CD4-positive, alpha-beta T cell treated with Interleukin-17A for 1 hour (primary cell): ENCODE measurements at places on chromosomes 13 and 19.

DNA sequence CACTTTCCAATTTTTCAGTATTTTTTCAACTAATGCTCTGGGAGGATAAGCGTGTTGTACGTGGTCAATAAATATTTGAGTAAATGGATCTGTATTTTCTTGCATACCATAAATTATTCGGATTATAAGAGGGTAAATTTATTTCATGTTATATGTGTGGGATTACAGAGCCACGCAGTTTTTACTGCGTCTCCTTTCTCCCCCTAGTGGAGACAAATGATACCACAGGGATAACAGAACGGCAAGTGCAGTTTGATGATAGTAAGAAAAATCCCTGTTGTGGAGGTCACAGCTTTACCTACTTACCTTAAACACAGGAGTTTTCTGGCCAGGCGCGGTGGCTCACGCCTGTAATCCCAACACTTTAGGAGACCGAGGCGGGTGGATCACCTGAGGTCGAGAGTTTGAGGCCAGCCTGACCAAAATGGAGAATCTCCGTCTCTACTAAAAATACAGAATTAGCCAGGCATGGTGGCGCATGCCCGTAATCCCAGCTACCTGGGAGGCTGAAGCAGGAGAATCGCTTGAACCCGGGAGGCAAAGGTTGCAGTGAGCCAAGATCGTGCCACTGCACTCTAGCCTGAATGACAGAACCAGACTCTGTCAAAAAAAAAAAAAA is 16.8 kb downstream of the MBD3L2B start:
- no peak for DNase-seq

- no peak for DNase-seq
These were observed 148.9 kb downstream of the USP12 start for GRCh38 chr13:27022571-27023311.

GRCh38 chr19:38107129-38107528 is 116.9 kb downstream of the DPF1 start:
- DNase-seq = no peak

- DNase-seq = no peak
These were observed 5.6 kb downstream of the SIGLEC7 start for GRCh38 chr19:51147663-51148062.

- no peak for DNase-seq
These were observed 13.8 kb upstream of the SLITRK1 start for GRCh38 chr13:83895994-83896580.

DNA sequence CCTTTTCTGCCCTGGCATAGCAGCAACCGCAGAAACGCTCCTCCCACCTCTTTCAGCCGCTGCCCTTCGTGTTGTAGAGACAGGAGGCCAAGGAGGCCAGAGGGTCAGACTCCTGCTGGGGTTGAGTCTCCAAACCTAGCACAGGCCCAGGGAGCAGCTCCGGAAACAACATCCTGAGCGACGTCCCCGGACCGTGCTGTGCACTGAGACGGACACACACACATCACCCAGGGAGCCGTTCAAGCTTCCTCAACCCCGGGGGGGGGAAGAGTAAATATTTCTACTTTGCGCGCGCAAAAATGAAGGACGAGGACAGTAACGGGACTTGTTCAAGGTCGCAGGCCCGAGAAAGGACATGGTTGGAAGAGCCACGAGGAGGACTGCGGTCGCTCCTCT is 657 bp downstream of the ZNF550 start:
- DNase-seq = peak; percentile 3

- peak; percentile 26 for DNase-seq
These were observed 62.4 kb downstream of the SERTM1 start for GRCh38 chr13:36736119-36736726.

DNA sequence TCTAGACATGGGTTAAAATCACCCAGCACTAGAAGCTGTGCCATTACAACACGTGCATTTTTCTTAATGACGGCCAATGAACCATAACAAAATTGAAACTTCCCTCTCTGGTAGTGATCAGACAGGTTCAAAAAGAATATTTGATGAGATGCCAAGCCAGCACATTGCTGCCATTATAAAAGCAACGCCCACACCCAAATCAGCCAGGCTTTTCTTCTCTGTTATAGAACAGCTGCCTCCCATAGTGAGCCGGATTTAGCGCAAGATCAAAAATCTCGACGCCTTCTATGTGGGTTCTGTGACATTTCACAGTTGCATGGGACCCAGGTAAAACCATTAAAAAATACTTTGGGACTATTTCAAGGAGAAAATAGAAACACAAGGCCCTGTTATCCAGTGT is 1158.0 kb downstream of the EFNB2 start:
- no peak for DNase-seq

- no peak for DNase-seq
These were observed 316.1 kb downstream of the COG6 start for GRCh38 chr13:39971526-39971925.

DNA sequence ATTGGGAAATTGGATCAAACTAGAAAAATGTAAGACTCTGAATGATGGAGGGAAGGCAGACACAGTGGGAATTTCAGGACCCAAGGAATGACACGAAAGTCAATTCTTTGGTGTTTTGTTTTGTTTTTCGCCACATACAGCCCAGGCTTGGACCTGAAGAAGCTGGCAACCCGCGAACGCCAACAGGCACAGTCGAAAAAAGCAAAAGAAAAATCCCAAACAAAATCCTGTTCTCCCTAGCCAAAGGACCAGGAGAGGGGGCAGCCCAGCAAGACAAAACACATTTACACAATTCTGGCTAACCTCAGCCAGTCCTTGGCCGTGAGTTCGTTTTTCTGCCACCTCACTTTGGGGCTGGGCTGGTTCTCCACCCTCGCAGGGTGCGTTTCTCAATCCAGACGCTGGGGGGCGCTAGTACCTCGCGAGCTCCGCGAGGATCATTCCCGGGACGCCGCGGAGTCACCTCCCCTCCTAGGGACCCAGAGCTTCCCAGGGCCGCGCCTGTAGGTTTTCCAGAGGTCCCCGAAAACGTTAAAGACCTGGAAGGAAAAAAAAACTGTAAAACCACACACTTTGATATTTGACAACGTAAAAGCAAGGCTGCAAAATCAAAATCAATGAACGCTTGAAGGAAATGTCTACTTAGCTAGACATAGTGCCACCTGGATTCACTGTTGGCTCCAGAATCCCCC is 34.9 kb upstream of the TPM4 start:
- DNase-seq = peak; percentile 80
